ENCODE measurements at places on chromosomes 7 and 10. TPM values are rescaled to one million over a fixed set of nuclear protein-coding genes. Genes with fewer than 3 reads are reported as not detected.

- no peak for DNase-seq
Observed at GRCh38 chr7:122482212-122482611, 177.7 kb upstream of the FEZF1 start.

- DNase-seq: no peak
Observed at GRCh38 chr10:30373596-30374327, 24.7 kb upstream of the MTPAP start.

DNA sequence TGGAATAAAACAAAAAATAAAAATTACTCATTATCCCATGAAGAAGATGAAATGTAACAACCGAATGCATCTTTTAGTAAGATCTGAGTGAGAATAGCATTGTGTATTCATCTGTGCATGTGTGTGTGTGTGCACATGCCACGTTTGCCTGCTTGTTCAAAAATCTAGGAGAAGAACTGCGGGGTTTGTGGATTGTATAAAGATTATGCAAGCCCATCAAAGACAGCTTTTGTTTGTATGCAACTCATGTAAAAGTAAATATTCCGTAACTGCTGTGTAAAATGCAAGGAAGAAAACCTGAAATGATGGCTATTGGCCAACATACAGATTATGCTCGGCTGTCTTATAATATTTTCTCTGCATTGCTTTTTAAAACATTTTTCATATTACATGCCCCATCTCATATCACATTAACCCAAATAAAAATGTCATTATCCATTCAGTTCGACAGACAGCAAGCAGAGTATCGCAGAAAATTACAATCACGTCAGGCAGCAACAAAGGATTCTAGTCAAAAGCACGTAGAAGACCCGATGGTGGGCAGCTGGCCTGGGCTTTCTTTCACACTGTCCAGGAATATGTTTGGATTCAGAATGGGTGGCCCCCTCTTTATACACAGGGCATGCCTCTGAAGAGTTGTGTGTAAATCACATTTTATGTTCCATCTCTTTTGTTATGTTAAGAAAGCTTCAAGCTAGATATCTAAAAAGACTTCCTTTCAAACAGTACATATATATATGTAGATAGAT lies 114.0 kb downstream of the PARP12 start:
- no peak for DNase-seq

- no peak for DNase-seq
Observed at GRCh38 chr7:98705626-98706025, 88.5 kb downstream of the NPTX2 start.

DNA sequence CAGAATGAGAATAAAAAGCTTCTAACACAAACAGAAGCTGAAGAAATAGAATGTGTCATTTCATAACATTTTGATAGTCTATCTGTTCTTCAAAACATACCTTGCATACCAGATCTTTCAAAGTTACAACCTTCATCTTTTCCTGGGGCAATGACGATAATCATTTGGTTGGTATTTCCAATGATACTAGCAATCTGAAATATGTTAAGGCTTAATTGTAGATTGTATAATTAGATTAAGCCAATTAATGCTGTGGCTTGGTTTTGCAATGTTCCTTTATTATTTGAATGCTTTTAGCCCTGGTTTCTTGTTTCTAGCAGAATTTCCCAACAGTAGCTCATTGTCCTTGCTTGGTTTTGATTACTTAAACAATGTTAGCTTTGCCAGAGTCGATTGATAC lies 84.6 kb downstream of the CABCOCO1 start:
- DNase-seq: no peak

DNA sequence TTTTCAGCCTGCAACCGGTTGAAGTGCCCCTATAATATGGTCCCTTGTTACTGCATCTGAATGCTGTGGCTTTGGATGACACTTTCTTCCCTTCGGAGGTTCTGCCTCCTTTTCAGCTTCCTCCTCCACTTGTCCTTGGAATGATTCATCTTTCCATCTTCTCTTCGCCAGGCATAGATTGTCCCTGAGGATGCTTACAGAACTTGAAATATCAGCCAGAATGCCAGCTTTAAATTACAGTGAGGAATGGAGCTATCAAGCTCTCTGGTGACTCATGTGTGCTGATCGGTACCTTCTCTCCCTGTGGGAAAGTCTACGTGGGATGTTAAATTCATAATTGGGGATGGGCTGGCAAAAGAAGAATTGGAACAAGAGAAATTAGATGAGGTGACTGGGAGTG lies 45.9 kb upstream of the PDK4 start:
- no peak for DNase-seq

GRCh38 chr10:133391761-133392518 lies 2.0 kb upstream of the MTG1 start:
- no peak for DNase-seq

- DNase-seq: no peak
Observed at GRCh38 chr10:11578802-11579255, 32.6 kb downstream of the USP6NL start.

OR2A42 gene
- not detected for total RNA-seq

DNA sequence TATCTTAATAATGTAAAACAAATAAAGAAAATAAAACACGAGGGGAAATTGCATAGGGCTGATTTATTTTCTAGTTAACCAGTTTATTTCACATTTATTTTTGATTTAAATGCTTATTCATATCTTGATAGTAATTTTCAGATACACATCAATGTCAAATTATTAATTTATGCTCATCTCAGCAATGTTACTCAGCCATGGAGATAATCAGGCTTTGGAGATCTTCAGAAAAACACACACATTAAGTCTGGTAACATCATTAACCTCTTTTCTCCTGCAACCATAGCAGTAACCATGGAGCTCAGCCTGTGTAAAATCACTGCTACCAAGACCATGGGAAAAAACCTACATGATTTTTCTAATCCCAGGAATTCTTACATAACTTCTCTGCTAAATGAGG lies 31.9 kb upstream of the TBX20 start:
- no peak for DNase-seq

GRCh38 chr10:336247-336646 lies 201.0 kb downstream of the ZMYND11 start:
- DNase-seq: no peak

DNA sequence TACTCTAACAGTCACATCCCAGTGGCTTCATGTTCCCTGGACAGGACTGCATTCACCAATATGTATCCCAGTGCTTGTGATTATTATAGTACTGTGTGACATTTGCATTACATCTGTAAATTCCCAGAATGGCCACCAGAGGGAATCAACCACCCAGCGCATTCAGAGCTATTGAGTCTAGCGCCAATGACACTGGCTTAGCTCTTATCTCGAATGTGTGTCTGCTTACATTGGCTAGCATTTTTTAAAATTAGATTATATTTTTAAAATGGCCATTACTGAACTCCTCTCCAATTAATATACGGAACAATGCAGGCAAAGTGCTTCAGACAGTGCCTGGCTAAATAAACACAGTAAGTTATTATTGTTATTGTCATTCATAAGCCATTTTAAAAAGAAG lies 36.3 kb downstream of the TRIL start:
- DNase-seq: no peak

DNA sequence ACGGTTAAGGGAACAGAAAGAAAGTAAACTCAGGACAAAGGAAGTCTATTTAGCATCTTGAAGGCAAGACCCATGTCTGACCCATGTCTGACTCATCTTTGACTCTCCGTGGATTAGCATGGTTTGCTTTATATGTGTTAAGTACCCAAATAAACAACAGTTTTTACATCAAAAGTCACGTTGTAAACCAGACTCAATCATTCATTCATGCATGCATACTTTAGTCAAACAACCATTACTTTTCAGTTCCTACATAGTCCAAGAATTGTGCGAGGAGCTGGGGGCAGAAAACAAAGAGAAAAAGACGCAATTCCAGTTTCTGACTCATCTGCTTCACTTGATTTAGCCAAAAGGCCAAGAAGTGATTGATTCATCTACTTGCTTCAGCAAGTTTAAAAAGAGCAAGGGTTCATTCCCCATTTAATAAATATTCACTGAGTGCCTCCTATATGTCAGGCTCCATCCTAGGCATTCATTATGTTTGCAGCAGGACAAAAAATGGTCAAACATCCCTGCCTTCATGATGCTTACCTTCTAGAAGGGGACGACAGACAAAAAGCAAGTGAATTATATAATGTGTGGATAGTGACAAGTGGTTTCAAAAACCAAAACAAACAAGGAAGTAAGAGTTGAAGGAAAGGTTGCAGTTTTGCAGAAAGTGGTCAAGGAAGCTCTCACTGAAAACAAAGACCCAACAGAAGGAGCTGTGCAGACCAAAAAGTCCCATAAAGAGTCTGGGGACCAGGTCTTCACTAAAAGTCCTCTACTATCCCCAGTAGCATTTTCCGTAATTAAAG lies 116.2 kb downstream of the FAM107B start:
- no peak for DNase-seq

DNA sequence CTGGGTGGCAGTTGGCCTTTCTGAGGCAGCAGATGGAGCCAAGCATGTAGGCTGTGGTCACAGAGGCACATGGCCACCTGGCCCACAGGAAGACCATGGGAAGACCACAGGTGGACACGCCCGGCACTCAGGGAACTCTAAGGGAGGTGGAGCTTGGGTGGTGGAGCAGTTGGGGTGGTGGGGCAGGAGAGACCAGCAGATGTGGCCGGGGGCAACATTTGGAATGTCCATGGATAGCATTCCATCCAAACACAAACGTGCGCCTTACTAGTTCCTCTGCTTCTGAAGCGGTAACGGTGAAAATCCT lies 290.9 kb downstream of the PTPRN2 start:
- DNase-seq: no peak

- no peak for DNase-seq
Observed at GRCh38 chr10:125016611-125017202, 74.8 kb downstream of the ZRANB1 start.

TCERG1L gene
- not detected for total RNA-seq

KLLN gene
- total RNA-seq: 0.14 TPM

JCAD gene
- total RNA-seq: 103 TPM

C7orf57 gene
- not detected for total RNA-seq

- no peak for DNase-seq
Observed at GRCh38 chr10:128377988-128378387, 251.8 kb upstream of the MKI67 start.

- no peak for DNase-seq
Observed at GRCh38 chr10:11286261-11286852, 268.7 kb downstream of the CELF2 start.

DNA sequence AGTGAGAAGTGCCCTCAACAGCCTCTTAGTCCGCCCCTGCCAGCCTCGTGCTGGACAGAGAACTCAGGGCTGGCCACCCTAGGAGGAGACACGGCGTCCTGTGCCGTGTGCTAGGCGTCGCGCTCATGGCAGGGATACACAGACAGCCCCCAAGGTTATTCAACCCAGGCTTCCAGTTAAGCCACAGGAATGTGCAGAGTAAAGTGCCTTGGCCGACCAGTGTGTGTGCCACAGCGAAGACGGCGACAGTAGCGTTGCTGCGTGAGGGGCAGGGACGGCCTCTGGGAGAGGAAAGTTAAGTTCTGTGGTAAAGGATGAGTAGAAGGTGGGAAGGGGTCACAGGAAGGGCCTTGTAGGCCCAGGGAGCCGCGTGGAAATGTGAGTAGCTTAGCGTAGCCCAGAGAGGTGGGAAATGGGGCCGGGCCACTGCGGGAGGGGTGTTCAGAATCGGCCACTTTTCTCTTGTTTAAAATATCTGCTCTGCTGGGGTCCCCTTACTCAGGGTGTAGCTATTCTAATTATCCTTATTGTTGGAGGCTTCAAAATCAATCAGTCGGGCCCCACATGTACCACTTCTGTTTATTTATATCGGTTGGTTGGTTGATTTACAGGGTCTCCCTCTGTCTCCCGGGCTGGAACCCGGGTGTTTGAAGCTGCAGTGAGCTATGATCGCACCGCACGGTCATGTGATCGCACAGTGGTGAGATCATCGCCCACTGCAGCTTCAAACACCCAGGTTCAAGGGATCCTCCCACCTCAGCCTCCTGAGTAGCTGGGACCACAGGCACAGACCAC lies 24.5 kb downstream of the TMEM120A start:
- DNase-seq: no peak

GRCh38 chr10:99656199-99657064 lies 2.9 kb upstream of the ENTPD7 start:
- no peak for DNase-seq

NAT16 gene
- total RNA-seq: not detected

All from thoracic aorta (tissue), 2 donors.